ENCODE measurements at places on chromosomes 6 and 20.

GRCh38 chr20:24936526-24937407 is 12.3 kb upstream of the CST7 start:
- DNase-seq = no peak

DNA sequence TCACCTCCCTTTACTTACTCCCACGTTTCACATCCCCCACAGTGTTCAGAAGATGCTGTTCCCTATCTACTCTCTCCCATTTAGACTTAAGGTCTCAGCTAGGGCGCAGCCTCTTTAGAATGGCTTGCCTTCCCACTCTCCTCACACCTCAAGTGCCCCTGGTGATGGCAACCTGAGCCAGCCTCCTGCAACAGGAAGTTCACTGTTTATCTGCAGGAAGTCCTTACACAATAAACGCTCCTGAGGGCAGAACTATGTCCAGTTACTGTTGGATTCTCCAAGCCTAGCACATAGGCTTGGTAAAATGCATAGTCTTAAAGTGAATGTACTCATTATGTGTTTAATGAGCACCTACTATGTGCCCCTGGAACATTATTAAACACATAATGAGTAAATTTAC is 21.9 kb upstream of the RAB22A start:
- no peak for DNase-seq

- no peak for DNase-seq
Measured at GRCh38 chr6:136728033-136728939, 64.0 kb downstream of the MAP3K5 start.

- DNase-seq = no peak
Measured at GRCh38 chr6:127343809-127344659, 625 bp upstream of the ECHDC1 start.

- DNase-seq = no peak
Measured at GRCh38 chr6:35057449-35058357, 83.4 kb downstream of the TCP11 start.

DNA sequence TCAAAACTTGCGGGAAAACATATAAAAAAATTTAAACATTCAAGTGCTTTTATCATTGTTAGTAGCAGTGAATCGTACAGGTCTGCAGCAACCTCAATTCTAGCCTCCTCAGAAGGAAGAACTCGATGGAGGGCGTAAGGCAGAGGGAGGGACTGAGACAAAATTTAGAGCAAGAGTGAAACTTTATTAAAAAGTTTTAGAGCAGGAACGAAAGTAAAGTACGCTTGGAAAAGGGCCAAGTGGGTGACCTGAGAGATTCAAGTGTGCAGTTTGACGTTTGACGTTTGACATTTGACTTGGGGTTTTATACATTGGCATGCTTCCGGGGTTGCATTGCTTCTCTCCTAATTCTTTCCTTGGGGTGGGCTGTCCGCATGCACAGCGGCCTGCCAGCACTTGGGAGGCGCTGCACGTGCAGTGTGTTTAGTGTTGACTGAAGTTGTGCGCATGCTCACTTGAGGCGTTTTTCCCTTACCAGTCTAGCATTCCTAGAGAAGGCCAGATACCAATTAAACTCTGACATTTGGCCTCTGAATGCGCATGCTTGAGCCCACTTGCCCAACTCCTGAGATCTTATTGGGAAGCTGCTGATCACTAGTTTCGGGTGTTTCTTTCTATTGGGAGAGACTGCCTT is 82.6 kb downstream of the TBX18 start:
- no peak for DNase-seq

- no peak for DNase-seq
Measured at GRCh38 chr20:59364611-59365010, 64.2 kb downstream of the EDN3 start.

DNA sequence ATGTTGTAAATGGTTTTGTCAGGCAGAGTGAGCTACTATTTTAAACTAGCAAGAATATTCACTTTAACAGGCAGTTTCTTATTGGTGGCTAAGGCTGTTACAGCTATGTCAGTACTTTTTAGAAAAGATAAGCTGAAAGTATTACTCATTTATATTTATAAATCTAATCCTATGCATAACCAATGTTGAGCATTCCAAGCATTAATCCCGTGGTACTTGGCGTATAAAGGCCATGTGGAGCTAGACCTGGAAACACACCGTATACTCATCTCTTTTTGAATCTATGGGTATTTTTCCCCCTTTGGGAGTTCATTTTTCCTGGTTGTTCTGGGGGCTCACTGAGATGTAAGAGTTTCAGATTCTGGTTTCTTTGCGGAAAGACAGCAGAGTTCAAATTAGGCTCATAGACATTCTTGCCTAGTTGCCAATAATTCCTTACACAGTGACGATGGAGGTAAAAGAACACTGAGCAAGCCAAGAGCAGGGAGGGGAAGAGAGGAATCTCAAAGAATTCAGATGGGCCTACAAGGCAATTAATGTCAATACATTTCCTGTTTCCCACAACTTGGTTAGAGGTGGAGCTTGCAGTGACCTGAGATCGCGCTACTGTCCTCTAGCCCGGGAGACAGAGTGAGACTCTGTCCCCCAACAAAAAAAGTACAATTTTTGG is 211.5 kb downstream of the SOX4 start:
- DNase-seq = no peak

- DNase-seq = no peak
Measured at GRCh38 chr6:5590187-5590586, 328.9 kb downstream of the FARS2 start.

GRCh38 chr20:23393996-23394775 is 27.1 kb downstream of the NAPB start:
- no peak for DNase-seq

DNA sequence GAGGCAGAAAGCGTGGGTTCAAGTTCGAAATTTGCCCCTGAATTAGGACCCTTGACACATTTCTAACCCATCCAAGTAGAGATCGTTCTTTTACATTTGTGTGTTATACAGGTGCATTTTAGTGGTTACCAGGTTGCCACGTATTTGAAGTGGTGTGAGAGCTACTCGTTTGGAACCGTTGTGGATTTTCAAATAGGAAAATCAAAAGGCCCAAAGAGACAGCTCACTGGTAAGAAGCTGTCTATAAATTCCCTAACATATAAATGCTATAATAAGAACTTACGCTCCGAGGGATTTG is 1.6 kb upstream of the REV3L start:
- DNase-seq = no peak

DNA sequence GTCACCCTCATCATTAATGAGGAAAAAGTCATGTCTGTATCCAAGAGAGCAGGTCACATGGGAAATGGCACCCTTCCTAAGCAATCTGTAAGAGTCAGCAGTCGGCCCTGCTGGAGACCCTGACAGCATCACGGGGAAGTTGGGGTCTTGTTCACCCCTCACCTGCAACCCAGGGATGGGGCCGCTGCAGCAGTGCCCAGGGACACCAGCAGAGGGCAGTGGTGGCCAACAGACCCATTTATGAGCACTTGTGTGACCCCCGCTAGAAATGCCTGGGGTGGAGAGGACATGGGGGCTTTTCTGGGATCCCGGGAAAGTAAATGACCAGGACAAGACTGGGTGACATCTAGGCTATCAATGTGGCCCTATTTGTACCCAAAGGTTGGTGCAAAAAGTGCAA is 35.9 kb downstream of the ANKRD60 start:
- DNase-seq = no peak

All from stimulated activated CD8-positive, alpha-beta memory T cell treated with anti-CD3 and anti-CD28 coated beads, Interleukin-4, amount 100 ng/mL, for 1 hour (primary cell).